NCI-H1092 treated with DMSO at 0.1 percent for 48 hours (cell line): ENCODE measurements at places on chromosomes 12 and 14.

GRCh38 chr12:87020071-87020470 is 763.9 kb upstream of the MGAT4C start:
- no peak for DNase-seq

GRCh38 chr12:9763025-9763424 is 2.3 kb upstream of the CD69 start:
- no peak for DNase-seq

DNA sequence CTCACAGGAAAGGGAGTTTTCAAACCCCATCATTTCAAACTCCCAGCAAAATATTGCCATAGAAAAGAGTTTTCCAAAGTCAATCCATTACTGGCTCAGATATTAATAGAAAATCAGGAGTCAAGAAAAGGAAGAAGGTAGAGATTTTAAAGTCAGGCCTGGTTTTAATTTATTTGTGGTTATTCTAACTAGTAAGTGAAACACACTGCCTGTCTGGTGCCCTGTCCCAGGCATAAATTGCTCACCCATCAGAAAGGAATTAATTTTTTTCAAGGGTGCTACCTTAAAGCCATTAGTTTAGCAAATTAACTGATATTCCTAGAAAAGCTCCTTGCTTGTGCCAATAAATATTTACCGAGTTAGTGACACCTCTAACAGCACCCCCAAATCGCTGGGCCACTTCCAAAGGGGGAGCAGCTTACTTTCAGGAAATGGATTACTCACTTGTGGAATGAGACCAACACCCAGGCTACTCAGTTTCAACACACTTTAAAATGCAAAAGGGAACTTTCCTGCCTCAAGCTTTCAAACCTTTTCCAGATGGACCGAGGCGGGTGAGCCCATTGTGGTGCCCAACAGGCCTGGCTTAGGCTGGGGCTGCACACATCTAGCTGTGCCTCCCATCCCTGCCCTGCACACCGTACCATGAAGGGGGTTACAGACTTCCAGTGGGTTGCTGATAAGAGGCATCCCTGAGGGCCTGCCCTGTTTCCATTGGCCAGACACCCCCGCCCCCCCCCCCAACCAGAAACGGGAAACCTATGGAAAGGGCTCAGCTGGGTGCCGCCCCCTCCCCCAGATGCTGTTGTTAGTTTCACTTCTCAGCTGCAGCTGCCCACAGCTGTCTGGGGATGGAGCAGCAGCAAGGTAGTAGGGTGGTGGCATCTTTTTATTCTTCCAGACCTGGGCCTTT is 117.2 kb downstream of the SAMD4A start:
- DNase-seq = no peak

DNA sequence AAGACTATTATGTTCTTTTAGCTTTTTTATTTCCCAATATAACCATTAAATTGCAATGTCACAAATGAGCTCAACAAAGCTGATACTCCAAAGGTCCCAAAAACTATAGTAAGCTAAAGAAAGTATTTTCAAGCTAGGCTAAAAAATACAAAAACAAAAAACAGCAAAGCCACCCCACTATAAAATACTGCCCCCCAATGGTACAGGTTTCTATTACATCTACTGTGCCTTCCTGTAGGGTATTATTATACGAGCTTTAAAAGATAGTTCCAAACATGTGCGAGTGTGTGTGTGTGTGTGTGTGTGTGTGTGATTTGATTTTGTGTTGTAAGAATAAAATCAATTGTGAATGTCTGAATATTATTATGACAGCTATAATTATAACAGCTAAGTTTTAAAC is 1.1 kb downstream of the IFNG start:
- DNase-seq = no peak

GRCh38 chr12:12919666-12920435 is 28.5 kb downstream of the GPRC5A start:
- no peak for DNase-seq

- DNase-seq = peak; percentile 90
Observed at GRCh38 chr12:64039281-64039871, 182.7 kb downstream of the KICS2 start.

DNA sequence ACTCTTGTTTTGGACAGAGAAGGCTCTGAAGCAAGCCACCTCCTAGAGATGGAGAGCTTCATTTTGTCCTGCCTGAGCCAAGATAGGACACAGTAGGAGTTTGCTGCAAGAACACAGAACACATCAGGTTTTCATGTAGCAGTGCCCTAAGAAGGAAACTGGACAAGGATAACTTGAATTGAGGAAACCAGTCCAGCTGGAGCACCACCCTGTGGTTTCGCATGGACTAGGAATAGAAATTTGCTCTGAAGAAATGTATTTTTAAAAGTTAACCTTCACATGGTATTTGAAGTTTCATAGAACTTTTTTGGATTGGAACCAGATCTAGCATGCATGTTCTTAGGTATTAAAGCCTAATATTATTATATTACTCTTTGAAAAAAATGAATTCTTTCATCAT is 68.8 kb downstream of the RERG start:
- DNase-seq = no peak

GRCh38 chr12:81245907-81246570 is 168.2 kb downstream of the ACSS3 start:
- DNase-seq = peak; percentile 62

- peak; percentile 49 for DNase-seq
Observed at GRCh38 chr12:2876431-2877046, 435 bp downstream of the FOXM1 start.

DNA sequence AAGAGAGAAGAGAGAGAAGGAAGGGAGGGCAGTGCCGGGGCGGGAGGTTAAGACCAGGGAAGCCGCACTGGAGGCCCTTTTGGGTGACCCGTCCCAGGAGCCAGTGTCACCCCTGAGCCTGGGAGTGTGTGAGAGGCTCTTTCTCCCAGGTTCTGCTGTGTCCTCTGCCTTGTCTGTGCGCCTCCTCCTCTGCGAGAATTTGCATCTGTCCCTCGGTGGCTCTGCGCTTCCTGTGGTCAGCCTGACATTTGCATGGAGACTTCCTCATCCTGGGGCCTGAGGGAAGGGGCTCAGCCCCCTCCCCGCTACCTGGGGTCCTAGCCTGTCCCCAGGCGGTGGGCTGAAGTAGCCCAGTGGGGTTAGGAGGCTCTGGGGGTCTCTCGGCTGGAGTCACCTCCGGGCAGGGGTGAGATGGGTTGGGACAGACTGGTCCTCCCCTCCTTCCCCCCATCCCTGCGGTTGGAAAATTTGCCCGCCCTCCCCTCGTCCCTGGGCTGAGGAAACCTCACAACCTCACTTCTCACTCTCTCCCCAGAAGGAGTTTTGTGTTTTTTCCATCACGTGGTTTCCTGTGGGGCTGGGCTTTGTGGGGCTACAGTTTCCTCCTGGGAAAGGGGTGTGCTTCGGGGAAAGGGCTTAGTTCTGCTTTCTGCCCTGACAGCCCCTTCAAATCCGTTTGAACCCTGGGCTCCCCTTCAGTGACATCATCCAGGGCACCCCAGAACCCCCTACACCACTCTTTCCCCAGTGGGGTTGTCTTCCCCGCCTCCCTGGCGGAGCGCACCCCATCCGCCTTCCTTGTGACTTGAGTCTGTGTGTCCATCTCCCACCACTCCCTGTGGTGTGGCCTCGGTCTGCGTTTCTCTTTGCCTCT is 2.5 kb downstream of the PTPN6 start:
- DNase-seq = no peak

DNA sequence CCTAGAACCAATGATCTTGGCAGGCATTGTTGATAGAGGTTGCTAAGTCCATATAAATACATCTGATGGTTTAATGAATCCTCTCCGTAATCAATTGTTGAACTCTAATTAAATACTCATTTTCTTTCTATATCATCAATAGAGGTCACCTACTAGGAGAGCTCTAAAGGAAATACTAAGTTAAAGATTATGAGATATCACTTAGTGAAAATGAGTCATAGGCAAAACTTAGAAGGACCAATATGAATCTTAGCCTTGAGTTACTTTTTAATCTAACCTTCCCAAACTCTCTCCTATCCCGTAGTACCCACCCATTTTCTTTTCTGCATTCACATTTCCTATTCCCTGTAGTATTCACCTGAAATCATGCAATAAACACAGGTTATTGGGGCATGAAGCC is 50.2 kb downstream of the MBIP start:
- DNase-seq = no peak
